NCI-H2081 treated with DMSO at 0.1 percent for 48 hours (cell line): ENCODE measurements at places on chromosomes 1 and 21.

DNA sequence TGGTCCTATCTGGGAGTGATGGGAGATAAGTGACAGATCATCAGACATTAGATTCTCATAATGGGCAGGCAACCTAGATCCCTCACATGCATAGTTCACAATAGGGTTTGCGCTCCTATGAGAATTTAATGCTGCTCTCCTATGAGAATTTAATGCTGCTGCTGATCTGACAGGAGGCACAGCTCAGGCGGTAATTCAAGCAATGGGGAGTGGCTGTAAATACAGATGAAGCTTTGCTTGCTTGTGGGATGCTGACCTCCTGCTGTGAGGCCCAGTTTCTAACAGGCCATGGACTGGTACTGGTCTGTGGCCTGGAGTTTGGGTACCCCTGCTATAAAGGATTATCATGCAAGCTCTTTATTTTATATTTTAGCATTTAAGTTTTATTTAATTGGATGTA lies 72.0 kb downstream of the ZMYM4 start:
- no peak for DNase-seq

GRCh38 chr1:209641832-209642172 lies 10.4 kb downstream of the LAMB3 start:
- DNase-seq = no peak

- DNase-seq = no peak
Observed at GRCh38 chr1:21966247-21967000, 10.4 kb upstream of the CELA3B start.

- DNase-seq = no peak
Observed at GRCh38 chr1:43861988-43862735, 71.4 kb upstream of the ARTN start.

GRCh38 chr1:119326251-119326650 lies 42.3 kb upstream of the HAO2 start:
- DNase-seq = no peak

- DNase-seq = no peak
Observed at GRCh38 chr1:41856151-41856943, 62.4 kb downstream of the HIVEP3 start.

DNA sequence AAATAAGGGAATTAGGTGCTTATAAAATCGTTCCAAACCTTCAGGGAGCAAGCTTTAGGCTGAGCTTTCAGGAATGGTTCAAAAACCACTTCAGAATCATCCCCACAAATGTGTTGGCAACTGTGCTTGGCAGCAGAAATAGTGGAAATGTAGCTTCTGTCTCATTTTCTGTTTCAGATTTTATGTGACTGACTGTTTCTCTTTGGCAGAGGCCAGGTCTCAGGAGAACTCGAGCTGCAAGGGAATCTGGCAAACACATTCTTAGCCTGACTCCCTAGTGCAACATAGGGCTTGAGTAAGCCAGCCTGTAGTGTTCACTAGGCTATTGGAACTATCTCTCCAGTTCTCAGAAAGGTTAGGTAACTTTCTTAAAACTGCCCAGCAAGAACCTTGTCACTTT lies 128.6 kb downstream of the PLA2G4A start:
- no peak for DNase-seq

DNA sequence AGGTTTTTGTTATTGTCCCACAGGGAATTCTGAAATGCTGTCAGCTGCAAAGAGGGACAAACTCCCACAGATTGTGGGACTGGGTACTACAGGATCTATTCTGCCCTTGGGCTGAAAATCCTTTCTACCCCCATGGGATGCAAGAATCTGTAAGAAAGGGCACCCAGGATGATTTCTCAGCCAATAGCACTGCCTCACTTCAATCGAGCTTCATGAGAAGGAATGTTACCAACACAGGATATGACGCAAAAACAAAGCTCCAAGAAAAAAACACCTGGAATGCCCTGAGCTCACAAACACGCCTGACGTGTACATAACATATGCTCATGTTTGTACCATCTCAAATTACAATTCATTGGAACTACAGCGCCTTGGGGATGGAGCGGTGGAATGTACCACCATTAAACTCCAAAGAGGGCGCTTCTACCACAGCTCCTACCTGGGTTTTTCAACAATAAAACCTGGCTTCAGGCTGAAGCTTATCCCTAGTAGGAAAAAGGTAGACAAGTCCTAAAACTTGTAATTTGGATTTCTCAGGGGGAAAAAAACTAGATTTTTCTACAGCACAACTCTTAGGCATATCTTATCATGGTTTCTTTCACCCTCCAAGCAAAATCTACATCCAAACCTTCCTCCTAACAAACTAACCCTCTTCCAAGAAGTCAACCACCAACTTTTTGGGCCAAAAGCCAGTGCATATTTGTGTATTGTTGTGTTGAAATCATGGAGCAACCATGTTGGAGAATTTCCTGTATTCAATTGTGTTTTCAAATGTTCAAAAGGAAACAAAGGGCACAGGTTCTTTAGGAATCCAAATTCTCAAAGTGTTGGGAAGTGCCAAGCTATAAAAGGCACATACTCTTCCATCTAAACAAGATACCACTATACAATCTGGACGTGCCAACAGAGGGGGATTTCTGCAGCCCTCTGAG lies 78.9 kb downstream of the TGFBR3 start:
- DNase-seq = no peak

DNA sequence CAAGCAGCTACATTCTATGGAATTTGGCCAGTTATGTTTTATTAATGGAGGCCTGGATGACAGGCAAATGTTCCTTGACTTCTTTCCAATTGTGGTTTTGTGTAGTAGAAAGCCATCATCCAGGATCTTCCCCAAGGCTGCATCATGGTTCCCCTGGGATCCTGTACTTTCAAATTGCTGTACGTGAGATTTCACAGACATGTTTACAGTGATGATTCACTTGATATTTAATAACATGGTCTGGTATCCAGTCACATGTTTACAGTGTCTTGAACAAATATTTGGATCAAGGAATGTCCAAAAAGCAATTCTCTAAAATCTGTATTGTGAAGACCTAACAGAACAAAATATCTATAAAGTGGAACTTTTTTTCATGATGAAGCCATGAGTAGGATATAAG lies 68.3 kb upstream of the ST6GALNAC3 start:
- DNase-seq = no peak

GRCh38 chr1:76090283-76091203 lies 16.0 kb downstream of the ST6GALNAC3 start:
- DNase-seq = no peak

GRCh38 chr1:199866210-199866617 lies 161.3 kb upstream of the NR5A2 start:
- no peak for DNase-seq
